ENCODE measurements at places on chromosomes 16 and 17.

DNA sequence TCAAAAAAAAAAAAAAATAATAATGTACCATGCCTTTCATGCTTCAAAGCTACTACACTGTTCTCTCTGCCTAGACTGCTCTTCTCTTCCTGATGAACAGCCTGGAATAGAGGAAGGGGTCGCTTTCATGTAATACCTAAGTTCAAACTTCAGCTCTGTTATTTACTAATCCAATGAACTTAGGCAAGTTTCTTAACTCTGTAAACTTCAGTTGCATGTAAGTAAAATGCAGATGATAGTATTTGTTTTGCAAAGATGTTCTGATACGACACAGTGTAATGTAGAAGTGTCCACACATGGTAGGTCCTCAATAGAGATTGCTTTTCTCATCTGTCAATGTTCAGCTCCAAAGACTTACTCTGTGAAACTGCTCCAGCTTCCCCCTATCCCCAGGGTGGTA is 6.6 kb downstream of the COA3 start:
- no peak for DNase-seq

GRCh38 chr17:32489320-32490100 is 2.7 kb downstream of the CDK5R1 start:
- no peak for DNase-seq

- DNase-seq, result no peak
Observed at GRCh38 chr17:55219934-55220333, 44.8 kb upstream of the HLF start.

DNA sequence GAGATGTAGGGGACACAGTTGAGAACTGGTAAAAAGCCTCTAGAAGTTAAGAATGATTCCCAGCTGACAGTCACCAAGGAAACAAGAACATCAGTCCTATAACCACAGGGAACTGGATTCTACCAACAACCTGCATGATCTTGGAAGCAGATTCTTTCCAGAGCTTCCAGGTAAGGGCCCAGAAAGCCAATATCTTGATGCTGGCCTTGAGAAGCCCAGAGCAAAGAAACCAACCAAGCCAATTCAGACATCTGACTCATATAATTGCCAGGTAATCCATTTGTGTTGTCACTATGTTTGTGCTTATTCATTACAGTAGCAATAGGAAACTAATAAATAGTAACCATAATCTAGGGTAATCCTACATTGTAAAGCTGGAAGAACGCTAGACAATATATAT is 81.6 kb downstream of the CACNG1 start:
- no peak for DNase-seq

- no peak for DNase-seq
Observed at GRCh38 chr17:8227238-8227581, 16.8 kb upstream of the AURKB start.

DNA sequence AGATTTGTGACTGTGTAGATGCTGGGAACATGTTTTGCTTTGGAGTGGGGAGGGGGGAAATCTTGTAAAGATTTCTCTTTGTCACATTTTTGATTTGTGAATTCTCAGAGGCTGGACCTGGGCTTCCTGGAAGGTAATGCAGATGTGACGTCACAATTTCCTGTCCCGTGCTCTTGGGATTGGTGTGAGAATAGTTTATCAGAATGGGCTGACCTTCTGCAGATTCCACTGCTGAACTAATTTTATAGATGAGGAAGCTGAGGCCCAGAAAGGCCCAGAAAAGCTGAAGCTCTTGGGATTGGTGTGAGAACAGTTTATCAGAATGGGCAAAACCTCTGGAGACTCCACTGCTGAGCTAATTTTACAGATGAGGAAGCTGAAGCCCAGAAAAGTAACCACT is 34.0 kb downstream of the HS3ST3B1 start:
- no peak for DNase-seq

- DNase-seq, result no peak
Observed at GRCh38 chr16:28297308-28297707, 5.0 kb downstream of the SBK1 start.

DNA sequence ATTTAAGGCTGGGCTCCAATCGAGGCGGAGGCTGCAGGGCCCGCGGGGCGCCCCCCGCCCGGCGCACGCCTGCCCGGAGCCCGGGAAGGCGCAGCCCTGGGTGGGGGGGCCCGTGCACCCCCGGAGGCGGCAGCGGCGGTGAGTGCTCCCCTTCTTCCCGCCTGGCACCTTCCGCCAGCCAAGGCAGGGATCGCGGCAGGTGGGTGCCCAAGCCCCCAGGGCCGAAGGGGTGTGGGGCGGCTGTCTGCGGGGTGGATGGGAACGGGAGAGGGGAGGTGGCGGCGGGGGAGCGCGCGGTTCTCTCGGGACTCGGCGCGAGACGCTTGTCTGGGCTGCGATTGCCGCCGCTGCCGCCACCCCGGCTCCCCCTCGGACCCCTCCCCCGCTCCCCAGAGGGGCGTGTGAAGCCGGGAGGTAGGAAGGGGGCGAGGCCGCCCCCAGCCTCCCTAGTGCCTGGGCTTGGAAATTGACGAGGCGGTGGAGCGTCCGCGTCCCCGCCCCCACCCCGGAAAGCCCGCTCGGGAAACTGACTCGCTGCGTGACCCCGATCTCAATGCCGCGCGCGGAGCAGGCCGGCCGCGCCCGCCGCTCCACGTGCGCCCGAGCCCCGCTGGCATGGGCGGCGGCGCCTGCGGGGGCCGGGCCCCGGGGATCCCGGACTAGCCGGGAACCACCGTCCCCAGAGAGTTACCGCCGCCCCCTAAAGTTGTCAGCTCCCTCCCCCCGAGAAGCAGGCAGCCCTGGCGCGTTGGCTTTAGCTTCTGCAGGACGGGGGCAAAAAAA is 231.5 kb downstream of the MRTFB start:
- DNase-seq, result no peak

DNA sequence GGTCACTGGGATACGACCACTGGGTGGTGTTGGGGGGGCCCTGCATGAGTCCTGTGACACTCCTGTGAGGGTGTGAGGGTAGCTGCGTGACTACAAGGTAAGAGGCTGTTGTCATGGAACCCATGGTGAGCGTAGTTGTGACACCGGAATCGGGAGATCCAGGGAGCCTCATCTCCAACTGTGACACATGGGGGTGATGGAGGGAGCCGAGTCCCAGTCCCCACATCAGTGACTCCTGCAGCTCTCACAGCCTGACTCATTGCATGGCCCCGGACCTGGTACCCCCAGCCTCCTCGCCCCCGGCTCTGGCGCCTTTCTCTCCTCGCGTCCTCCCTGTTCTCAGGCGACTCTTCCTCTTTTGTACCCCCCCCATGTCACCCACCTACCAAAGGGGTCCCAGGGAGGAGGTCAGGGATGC is 14.2 kb downstream of the CDH16 start:
- DNase-seq, result no peak

Measured in activated T-helper 1 cell treated with anti-CD3 and anti-CD28 coated beads, Interleukin-2, amount 50 U/mL, for 16 hours (primary cell).